Myocyte (in vitro differentiated cells): ENCODE measurements at places on chromosomes 3 and 15.
A peak's percentile ranks its signal among the peaks of the same experiment; 100 is the strongest.

DNA sequence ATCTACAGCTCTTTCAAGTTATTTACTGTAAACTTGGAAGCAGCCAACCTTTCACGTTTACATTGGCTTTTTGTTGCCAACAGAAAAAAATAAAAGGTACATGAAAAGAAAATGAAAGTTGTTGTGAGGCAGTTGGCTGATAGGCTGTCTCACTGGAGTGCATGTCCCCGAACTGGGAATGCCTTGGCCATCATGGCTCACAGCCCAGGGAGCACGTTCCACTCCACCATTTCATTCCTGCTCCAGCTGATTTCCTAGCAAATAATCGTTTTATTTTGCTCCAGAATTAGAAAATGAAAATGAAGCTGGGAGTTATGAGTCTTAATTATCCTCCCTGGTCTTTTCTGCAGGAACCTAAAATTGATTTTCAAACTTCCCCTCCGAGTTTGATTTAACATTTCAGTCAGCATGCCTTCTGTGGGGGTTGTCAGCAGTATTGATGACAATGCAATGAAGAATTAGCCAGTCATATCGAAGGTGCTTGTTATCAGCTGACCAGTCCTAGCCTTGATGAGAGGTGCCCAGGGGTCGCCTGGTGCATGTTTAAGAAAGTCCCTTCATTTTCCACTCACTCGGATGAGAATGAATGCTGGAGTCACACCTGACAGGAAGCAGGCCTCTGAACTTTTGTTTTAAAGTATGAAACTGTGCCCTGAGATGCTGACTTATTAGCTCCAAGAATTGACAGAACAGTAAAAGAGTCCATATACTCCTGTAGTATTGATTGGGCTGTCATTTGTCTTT lies 293.7 kb upstream of the TRIM42 start:
- DNase-seq: no peak

GRCh38 chr3:119586733-119587172 lies 7.5 kb downstream of the ADPRH start:
- peak; percentile 45 for DNase-seq

DNA sequence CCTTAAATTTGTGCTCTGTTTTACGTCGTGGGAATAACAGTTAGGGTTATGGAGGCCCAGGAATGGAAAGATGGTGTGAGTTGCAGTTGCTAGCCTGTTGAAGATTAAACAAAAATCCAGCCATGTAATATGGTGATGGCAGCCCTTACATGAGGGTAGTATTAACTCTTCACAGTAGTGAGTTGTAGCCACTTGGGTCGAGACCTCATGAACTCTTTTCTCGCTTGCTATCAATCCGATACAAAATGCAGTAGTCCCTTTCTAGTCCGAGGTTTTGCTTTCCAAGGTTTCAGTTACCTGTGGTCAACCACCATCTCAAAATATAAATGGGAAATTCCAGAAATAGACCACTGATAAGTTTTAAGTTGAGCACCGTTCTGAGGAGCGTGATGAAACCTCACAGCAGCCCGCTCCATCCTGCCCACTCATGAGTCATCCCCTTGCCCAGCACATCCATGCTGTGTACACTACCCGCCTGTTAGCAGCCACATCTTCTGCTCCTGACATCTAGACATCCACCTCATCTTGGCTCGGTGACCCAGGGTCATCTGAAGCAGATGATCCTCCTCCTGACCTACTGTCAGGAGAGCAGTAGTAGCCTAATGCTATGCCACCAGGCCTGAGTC lies 177.9 kb downstream of the CDIN1 start:
- DNase-seq: peak; percentile 46

- no peak for DNase-seq
Observed at GRCh38 chr3:42214064-42214463, 51.9 kb downstream of the CCK start.

GRCh38 chr3:41302295-41302694 lies 103.0 kb downstream of the CTNNB1 start:
- DNase-seq: no peak

DNA sequence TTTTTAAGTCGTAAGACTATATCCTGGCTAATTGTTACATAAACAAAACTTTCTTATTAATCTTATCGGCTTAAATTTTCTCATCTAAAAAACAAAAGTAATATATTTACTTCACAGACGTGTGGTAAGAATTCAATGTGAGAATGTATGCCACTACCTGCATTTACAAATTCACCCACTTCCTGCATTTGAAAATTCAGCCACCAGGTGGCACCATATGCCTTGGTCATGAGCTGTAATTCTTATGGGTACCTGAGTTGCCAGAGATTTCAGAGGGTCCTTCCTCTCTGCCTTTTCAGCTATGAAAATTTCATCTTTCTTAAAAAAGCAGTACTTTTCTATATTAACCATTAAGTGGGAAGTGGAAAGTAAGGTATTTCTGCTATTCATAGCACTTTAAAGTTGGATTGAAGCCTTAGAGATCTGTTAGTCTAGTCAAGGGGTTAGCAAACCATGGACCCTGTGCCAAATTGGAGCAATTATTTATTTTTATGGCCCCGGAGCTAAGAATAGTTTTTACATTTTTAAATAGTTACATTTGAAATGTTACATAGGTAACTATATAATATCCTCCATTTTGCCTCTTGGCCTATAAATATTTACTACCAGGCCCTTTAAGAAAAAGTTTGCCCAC lies 127.8 kb downstream of the HCN4 start:
- peak; percentile 72 for DNase-seq

DNA sequence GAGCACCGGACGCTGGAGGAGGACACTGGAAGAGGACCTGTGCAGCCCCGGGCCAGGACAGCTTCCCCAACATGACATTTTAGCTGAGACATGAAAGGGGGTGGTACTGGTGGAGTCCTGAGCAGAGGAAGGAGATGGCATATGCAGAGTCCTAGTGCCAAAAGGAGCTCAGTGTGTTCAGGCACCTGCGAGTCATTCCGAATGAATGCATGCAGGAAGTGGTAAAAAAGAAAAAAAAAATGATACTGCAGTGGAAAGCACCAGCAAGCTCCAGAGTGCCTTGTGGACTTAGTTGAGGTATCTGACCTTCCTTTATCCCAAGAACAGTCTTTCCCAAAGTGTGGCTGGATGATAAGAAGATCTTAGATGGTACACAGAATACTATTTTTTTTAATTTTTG lies 6.6 kb upstream of the ZNF148 start:
- DNase-seq: no peak

DNA sequence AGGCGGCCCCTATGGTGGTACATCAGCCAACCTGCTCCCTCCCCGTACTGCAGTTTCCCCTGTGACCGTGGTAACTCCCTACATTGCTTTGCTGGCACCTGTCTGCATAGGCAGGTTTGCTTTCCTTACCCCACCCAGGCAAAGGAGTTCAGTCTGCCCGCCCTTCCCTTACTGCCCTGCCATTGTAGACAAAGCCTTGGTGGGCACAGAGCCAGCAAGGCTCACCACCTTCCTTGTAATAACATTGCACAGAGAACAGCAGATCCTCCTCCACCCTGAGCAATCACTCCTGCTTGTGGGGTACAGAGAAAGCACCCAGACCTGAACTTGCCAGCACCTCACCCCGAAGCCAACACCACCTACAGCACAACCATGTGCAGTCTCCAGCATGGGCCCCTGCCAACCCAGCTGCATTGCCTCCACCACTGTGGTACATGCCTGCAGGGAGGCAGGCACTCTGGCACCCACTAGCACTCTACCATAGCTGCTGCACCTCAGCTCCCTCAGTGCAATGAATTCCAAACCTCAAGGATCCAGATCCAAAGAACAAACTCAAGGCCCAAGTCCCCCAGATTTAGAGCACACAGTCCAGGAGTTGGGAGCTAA lies 192.7 kb upstream of the KCNMB2 start:
- DNase-seq: no peak

GRCh38 chr3:160478338-160478737 lies 28.8 kb upstream of the TRIM59 start:
- no peak for DNase-seq

- DNase-seq: no peak
Observed at GRCh38 chr15:77664428-77664827, 31.7 kb upstream of the LINGO1 start.

DNA sequence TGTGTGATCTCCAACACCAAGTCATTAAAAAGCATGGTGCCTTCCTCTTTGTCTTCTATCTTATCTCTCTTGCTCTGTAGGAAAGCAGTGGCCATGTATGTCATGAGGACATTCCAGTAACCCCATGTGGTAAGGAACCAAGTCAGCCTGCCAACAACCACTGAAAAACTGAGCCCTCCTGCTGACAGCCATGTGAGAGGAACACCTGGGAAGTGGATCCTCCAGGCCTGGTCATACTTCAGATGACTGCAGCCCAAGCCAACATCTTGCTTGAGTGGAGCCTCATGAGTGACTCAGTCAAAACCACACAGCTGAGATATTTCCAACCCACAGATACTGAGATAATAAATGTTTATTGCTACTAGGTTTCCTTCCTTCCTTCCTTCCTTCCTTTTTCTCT lies 597.3 kb downstream of the ZIC1 start:
- DNase-seq: peak; percentile 90

DNA sequence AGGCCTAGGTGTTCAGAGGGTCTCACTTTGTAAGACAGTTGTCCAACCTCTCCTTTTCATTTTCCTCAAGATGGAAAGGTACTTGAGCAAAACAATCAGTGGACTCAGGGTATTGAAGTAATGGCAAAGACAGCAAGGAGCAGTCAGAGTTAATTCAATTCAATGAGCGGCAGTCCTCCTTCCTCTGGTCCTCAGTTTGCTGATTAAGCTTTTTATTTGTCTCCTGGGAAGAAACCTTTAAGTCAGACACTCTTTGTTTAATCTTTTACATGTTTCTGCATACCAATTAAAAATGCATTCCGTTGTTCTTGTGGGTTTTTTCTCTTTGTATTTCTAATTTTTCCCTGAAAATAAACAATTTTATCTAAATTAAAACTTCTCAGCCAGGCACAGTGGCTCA lies 18.9 kb upstream of the ALDH1L1 start:
- no peak for DNase-seq

GRCh38 chr3:8993331-8993730 lies 30.1 kb upstream of the RAD18 start:
- no peak for DNase-seq

- DNase-seq: peak; percentile 37
Observed at GRCh38 chr3:71657831-71658530, 67.2 kb downstream of the EIF4E3 start.

GRCh38 chr15:101561584-101561906 lies 72.0 kb upstream of the PCSK6 start:
- no peak for DNase-seq

DNA sequence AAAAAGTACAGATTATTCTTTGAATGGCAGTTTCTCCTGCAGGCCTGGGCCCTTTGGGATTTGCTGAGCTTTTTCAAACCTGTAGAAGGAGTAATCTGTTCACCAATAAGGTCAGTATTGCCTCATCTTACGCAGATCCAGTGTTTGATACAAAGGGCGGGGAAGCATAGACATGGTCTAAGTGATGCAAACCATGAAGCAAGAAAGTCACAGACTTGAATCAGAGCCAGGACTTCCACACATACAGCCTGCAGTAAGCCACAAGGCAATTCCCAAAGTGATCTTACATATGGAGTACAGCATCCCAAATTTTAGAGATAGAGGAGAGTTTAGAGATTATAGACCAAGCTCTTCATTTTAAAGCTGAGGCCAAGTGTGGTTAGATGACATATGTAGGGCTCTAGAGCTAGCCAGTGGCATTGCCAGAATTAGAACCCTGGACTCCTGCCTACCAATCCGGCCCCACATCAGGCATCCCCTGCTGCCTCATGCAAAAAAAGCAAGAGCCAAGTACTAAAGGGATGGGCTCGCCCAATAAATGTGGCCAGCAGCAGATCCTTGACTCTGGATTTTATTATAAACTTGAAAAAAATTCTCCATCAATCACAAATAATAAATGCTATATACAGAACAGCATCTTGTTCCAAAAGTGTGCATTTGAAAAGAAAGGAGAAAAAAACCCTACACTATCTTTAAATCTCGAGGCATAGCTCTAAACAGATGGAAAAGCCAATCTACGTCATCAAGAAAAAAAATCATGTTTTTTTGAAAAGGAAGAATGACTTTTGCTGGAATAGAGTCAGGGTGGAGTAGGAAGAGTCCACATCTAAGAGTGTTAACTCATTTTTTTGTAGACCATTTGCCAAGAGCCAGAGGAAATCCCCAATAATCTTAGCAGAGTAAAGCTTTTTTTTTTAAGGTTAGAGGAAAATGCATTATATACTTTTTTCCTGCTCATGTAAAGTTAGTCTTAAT lies 24.0 kb downstream of the ABI3BP start:
- no peak for DNase-seq

GRCh38 chr3:182258538-182259177 lies 534.6 kb upstream of the ATP11B start:
- DNase-seq: peak; percentile 45

GRCh38 chr15:39252134-39252470 lies 328.8 kb upstream of the THBS1 start:
- DNase-seq: no peak

GRCh38 chr15:56052395-56053045 lies 59.1 kb upstream of the NEDD4 start:
- peak; percentile 53 for DNase-seq

DNA sequence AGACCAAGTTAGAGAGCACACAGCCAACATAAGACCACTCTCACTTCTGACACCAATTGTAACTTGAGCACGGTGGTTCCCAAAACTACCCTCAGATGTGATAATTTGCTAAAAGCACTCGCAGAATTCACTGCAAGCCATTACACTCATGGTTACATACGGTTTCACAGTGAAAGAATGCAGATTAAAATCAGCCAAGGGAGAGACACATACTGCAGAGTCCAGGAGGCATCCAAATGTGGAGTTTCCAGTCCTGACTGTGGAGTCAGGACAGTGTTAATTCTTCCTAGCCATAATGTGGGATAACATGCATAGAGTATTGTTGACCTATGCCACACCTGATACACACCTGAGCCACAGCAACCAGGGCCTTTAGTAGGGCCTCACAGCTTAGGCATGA lies 956.4 kb downstream of the NTRK3 start:
- no peak for DNase-seq

- no peak for DNase-seq
Observed at GRCh38 chr15:63350178-63350621, 31.4 kb downstream of the CA12 start.

GRCh38 chr15:100762289-100762688 lies 117.3 kb upstream of the ALDH1A3 start:
- DNase-seq: no peak

GRCh38 chr3:123582315-123582714 lies 2.5 kb downstream of the HACD2 start:
- DNase-seq: no peak

DNA sequence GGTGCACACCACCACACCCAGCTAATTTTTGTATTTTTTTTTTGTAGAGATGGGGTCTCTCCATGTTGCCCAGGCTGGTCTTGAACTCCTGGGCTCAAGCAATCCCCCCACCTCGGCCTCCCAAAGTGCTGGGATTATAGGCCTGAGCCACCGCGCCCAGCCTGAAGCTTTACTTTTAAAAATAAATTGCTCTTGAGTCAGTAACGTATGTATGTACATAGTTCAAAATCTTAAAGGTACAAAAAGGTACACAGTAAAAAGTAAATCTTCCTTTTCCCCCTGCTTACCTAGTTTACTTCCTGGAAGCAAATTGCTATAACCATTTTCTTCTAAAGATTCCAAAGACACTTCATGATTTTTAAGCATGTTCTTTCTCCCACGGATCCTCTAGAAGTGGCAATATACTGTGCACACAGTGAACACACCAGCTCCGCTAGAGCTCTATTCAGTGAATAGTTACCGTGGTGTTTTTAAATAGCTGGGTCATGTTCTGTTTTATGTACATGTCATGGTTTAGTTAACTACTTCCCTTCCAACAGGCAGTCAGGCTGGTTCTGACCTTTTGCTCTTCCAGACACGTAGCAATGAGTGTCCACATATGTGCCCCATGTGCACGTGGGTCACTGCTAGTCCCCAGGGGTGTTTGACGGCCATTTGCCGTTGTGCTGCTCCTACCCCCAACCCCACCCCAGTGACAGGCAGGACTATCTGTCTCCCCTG lies 82.1 kb downstream of the EEFSEC start:
- DNase-seq: no peak
